Large intestine (tissue), 12 donors: ENCODE measurements at places on chromosomes 4 and X. TPM values are rescaled to one million over a fixed set of nuclear protein-coding genes. Genes with fewer than 3 reads are reported as not detected.
A peak's percentile ranks its signal among the peaks of the same experiment; 100 is the strongest.

The ZAR1 gene
- 0.03 TPM for polyA plus RNA-seq

DNA sequence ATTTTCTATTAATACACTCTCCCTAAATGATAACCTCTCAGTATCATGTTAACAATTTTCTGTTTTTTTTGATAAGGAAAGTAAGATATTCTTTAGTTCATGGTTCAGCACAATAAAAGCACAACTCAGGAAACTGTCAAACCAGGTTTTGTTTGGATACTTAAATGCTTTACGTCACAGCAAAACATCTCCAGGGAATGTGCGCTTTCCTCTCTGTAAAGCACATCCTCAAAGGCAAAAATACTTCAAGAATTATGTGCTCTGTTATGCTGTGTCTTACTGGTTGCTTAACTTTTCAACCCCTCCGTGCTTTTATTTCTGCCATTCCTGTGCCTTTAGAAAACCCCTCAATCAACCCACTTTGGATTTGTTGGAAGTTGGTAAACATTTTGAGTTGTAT, 27.8 kb downstream of the SNX25 start:
- DNase-seq: no peak
- no peak overlapping the region for H3K27ac ChIP-seq
- H3K27me3 ChIP-seq: no peaks in the 10 kb centered on the region
- H3K4me1 ChIP-seq: peaks cover 13% of the 10 kb centered on the region
- no peaks in the 10 kb centered on the region for H3K36me3 ChIP-seq

GRCh38 chrX:129769467-129770154, 10.1 kb upstream of the SASH3 start:
- peaks cover 35% of the 10 kb centered on the region for H3K4me1 ChIP-seq
- H3K36me3 ChIP-seq: peaks cover 3% of the 10 kb centered on the region
- no peaks in the 10 kb centered on the region for H3K27me3 ChIP-seq
- no peak for DNase-seq

GRCh38 chr4:98686043-98686707, 27.8 kb upstream of the TSPAN5 start:
- no peak overlapping the region for H3K27ac ChIP-seq
- H3K36me3 ChIP-seq: no peaks in the 10 kb centered on the region
- H3K4me1 ChIP-seq: no peaks in the 10 kb centered on the region

- H3K27me3 ChIP-seq: no peaks in the 10 kb centered on the region
- no peak for DNase-seq
- no peaks in the 10 kb centered on the region for H3K36me3 ChIP-seq
- H3K4me3 ChIP-seq: no peak overlapping the region
Observed at GRCh38 chr4:67037504-67038227, 507.6 kb downstream of the CENPC start.

The LRP2BP gene
- polyA plus RNA-seq: 2.6 TPM

- peak overlapping the region; percentile 62 for H3K4me3 ChIP-seq
- H3K4me1 ChIP-seq: peaks cover 14% of the 10 kb centered on the region
- H3K27me3 ChIP-seq: no peaks in the 10 kb centered on the region
- peak overlapping the region; percentile 63 for H3K27ac ChIP-seq
- H3K36me3 ChIP-seq: no peaks in the 10 kb centered on the region
Observed at GRCh38 chrX:49878128-49878833, 1.0 kb upstream of the USP27X start.

The STBD1 gene
- polyA plus RNA-seq: 15.0 TPM

- no peak overlapping the region for H3K4me3 ChIP-seq
- H3K27ac ChIP-seq: no peak overlapping the region
- H3K36me3 ChIP-seq: no peaks in the 10 kb centered on the region
Observed at GRCh38 chr4:120864969-120865368, 57.6 kb downstream of the PRDM5 start.

The HPGDS gene
- polyA plus RNA-seq: 5.0 TPM

DNA sequence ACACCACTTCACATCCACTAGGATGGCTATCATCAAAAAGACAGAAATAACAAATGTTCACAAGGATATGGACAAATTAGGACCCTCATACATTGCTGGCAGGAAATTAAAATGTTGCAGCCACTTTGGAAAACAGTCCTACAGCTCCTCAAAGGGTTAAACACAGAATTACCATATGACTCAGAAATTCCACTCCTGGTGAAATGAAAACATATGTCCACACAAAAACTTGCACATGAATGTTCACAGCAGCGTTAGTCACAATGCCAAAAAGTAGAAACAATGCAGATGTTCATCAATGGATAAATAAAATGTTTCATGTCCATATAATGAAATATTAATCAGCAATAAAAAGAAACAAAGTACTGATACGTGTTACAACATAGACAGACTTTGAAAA, 15.1 kb downstream of the S100G start:
- H3K4me1 ChIP-seq: no peaks in the 10 kb centered on the region
- no peak overlapping the region for H3K4me3 ChIP-seq
- no peak for DNase-seq
- no peak overlapping the region for H3K27ac ChIP-seq
- peaks cover 22% of the 10 kb centered on the region for H3K36me3 ChIP-seq

DNA sequence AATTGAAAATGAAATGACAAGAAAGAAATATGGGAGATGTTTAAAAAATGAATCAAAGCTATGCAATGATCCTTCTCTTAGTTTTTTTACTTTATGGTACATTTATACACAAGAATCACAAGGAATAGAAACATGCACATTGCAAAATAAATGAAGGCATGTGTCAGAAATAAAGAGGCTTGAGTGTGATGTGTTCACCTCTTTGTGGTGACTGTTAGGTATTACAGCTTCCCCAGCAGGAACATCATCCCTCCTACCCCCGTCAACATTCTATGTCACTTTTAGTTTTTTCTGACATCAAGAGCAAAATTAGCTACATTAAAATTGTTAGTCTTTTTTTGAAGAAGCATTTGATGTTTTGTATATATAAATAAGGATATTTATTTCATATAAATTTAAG, 214.8 kb downstream of the SLC4A4 start:
- peaks cover 13% of the 10 kb centered on the region for H3K4me1 ChIP-seq
- H3K4me3 ChIP-seq: no peak overlapping the region
- no peaks in the 10 kb centered on the region for H3K27me3 ChIP-seq

- DNase-seq: no peak
- no peaks in the 10 kb centered on the region for H3K36me3 ChIP-seq
Observed at GRCh38 chr4:134382478-134383227, 181.1 kb upstream of the PABPC4L start.

The SMIM9 gene
- polyA plus RNA-seq: not detected

DNA sequence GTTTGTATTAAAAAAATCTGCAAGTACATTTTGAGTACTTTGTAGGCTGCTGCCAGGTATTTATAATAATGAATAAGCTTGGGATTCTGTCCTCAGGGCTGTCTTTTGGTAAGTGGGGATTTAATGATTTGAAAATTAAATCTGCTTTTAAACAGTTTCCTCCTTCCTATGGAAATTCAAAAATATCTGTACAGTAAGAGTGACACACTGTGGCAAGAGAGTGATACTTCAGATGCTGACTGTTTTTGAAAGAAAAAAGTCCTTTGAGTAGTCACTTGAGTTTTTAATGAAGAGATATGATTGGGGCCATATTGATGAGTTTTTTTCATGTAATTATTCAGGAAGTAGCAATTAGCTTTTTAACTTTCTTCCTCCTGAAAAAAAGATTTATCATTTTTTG, 49.2 kb downstream of the SMARCAD1 start:
- no peak for DNase-seq
- H3K4me3 ChIP-seq: no peak overlapping the region
- H3K27ac ChIP-seq: no peak overlapping the region
- H3K36me3 ChIP-seq: peaks cover 26% of the 10 kb centered on the region
- no peaks in the 10 kb centered on the region for H3K4me1 ChIP-seq
- no peaks in the 10 kb centered on the region for H3K27me3 ChIP-seq

The F8 gene
- polyA plus RNA-seq: 2.9 TPM

DNA sequence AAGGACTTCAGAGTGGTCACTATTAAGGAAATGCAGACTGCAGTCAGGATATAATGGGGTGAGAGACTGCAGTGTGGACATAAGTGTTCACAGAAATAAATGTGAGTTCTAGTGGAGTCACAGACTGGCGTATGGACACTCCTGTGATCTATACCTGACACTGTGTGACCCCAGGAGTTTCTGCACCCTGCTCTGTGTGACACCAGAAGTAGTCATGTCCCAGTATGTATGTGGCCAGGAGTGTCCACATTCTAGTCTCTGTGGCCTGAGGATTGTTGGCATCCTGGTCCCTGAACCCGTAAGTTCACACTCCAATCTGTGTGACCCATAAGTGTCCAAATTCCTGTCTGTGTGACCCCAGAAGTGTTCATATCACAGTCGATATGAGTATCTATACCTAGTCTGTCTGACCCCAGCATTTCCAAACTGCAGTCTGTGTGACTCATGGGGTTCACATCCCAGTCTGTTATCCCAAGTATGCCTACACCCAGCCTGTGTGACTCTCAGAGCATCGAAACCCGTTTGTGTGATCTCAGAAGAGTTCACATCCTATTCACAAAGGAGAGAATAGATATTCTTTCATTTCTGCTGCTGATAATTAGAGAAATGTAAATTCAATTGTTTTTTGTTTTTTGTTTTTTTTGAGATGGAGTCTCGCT, 16.3 kb downstream of the WDR13 start:
- H3K27me3 ChIP-seq: peaks cover 3% of the 10 kb centered on the region
- H3K27ac ChIP-seq: no peak overlapping the region
- no peaks in the 10 kb centered on the region for H3K36me3 ChIP-seq
- DNase-seq: no peak

DNA sequence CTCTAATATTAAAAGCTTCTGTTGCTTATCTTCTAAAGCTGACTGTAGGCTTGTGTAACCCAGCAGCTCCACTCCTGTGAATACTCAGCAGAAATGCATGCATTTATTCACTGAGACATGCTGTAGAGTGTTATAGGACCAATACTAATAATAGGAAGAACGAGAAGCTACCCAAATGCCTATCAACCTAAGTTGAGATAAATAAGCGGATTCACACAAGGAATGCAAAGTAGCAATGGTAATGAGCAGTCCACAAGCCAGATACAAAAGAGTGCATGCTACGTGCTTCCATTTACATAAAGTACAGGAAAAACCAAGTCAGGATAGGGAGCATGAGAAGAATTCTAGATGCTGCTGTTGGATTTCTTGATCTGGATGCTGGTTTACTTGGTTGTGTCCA, 155.9 kb downstream of the AASDH start:
- DNase-seq: no peak
- no peaks in the 10 kb centered on the region for H3K27me3 ChIP-seq

The H2BW2 gene
- polyA plus RNA-seq: not detected

DNA sequence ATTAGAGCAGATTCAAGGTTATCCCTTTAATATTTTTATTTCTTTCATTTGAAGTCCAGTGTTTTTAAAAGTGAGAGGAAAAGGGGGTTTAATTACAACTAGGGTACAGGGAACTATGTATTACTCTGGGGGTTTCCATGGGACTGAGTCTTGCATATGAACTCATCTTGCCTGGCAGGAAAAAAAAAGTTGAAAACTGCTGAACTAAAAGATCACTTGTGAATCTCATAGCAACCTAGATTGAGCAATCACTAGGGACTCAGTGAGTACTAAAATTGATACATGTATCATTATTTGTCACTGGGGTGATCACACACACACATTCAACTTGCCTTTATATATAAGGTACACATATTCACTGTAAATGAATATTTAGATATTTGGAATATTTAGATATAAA, 180.7 kb upstream of the SFRP2 start:
- no peaks in the 10 kb centered on the region for H3K4me1 ChIP-seq
- no peak overlapping the region for H3K27ac ChIP-seq
- DNase-seq: no peak
- no peaks in the 10 kb centered on the region for H3K27me3 ChIP-seq
- H3K4me3 ChIP-seq: no peak overlapping the region
- H3K36me3 ChIP-seq: no peaks in the 10 kb centered on the region

DNA sequence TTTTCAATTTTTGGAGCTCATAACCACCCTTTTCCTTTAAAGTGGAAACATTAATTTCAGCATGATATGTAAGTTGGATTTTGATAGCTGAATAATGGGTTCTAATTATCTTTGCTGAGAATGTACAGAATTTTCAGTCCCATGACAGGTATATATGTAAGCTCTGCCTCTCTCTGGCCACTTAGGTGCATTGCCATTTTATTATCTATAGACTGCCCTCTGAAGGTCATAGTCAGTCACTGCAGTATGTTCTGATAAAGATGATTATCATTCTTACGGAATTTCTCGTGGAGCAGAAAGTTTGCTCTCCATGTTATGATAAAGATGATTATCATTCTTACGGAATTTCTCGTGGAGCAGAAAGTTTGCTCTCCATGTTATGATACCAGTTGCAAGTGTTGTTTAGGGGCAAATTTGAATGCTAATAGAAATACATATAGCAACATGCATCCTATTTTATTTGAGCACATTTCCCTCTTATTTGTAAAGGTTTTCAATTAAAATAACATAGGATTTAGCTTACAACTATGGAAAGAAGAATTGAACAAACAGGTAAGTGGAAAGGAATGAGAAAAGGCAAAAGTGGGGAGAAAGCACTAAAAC, 10.4 kb downstream of the AFP start:
- no peak overlapping the region for H3K27ac ChIP-seq
- no peaks in the 10 kb centered on the region for H3K4me1 ChIP-seq
- DNase-seq: peak; percentile 38

- no peaks in the 10 kb centered on the region for H3K27me3 ChIP-seq
- no peak for DNase-seq
- H3K36me3 ChIP-seq: no peaks in the 10 kb centered on the region
- H3K4me1 ChIP-seq: no peaks in the 10 kb centered on the region
Observed at GRCh38 chrX:115018944-115019343, 1.5 kb upstream of the IL13RA2 start.

The ATP1B4 gene
- 0.45 TPM for polyA plus RNA-seq

- H3K4me3 ChIP-seq: peak overlapping the region; percentile 81
- peak overlapping the region; percentile 87 for H3K27ac ChIP-seq
- H3K27me3 ChIP-seq: no peaks in the 10 kb centered on the region
- H3K36me3 ChIP-seq: no peaks in the 10 kb centered on the region
- no peaks in the 10 kb centered on the region for H3K4me1 ChIP-seq
- peak; percentile 79 for DNase-seq
Observed at GRCh38 chrX:136909706-136910564, 29.4 kb upstream of the RBMX start.

- H3K27ac ChIP-seq: no peak overlapping the region
- DNase-seq: no peak
- no peak overlapping the region for H3K4me3 ChIP-seq
- H3K36me3 ChIP-seq: no peaks in the 10 kb centered on the region
- no peaks in the 10 kb centered on the region for H3K27me3 ChIP-seq
Observed at GRCh38 chrX:30521440-30522182, 56.0 kb downstream of the TASL start.

DNA sequence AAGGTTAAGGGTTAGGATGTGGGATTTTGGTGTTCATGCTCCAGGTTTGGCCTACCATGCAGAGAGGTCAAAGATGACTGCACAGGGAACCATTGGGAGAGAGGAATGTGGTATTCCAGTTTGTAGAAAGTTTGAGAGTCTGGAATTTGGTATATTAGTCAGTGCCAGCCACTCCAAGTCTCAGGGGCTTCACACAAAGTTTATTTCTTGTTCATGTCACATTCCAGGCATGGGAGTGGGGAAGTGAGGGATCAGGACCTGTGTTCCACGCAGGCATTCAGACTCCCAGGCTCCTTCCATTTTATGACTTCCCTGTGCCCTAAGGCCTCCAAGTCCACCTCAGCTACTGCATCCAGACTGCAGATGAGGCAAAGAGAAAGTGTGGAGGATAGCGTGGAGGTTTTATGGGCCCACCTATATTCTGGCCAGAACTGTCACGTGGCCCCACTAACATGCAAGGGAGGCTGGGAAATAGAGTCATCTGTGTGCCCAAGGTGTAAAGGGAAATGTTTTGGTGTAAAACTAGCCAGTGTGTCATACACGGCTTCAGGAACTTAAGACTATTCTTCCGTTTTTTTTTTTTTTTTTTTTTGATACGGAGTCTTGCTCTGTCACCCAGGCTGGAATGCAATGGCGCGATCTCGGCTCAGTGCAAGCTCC, 140.6 kb upstream of the SCML1 start:
- peak overlapping the region; percentile 17 for H3K27ac ChIP-seq
- DNase-seq: peak; percentile 49
- H3K4me3 ChIP-seq: no peak overlapping the region
- no peaks in the 10 kb centered on the region for H3K27me3 ChIP-seq
- peaks cover 43% of the 10 kb centered on the region for H3K4me1 ChIP-seq
